CD4-positive, alpha-beta T cell treated with Interleukin-6 for 4 hours (primary cell): ENCODE measurements at places on chromosomes 11 and 22.

GRCh38 chr11:96366024-96366423, 23.0 kb upstream of the MAML2 start:
- DNase-seq = no peak

DNA sequence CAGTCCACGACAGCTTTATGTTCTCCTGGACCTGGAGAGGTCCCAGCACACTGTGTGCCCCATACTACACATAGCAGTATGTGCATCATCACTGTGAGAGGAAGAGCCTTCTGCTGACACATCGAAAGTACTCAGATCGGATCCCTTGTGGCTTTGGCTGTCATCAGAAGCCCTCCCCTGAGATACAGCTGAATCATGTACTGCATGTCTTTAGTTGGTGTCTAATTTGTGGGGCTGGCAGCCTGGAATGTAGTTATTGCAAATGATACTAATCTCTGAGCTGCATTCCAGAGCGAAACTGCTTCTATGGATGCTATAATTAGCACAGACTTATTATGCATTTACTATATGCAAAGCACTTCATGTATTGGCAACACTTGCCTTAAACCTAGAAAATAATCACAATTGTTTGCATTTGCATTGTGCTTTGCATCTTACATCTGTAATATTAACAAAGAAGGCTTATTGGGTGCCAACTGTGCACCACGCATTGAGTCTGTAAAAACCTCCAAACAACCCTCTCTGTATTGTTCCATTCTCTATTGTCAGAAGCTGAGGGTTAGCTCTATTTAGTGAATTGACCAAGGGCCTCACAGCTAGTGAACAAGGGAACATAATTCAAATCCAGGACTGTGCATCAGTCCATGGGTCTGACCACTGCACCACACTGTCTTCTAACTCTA, 89.2 kb upstream of the CRTAM start:
- DNase-seq = peak; percentile 68

DNA sequence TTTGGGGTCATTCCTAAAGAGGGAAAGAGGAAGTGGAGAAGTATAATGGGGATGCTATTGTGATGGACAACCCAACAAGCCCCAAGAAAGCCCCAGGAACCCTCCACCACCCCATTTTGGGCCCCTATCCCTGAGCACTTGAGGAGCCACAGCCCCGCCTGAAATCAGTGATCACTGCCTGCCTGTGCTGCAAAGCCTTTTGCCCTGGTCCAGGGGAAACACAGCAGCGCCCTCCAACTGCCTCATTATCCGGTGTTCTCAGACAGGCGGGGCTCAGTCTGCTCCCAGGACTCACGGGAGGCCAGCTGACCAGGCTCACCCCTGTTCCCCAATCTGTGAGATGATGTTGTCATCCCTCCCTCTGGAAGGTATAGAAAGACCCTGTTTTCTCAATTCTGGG, 44.7 kb upstream of the TTC12 start:
- DNase-seq = no peak

- DNase-seq = peak; percentile 62
These were observed at the start of gene MTFP1 for GRCh38 chr22:30425616-30426387. Gene MTFP1 (plus strand): TSS chr22:30425768. CDS start chr22:30425880, 112 bp downstream.

DNA sequence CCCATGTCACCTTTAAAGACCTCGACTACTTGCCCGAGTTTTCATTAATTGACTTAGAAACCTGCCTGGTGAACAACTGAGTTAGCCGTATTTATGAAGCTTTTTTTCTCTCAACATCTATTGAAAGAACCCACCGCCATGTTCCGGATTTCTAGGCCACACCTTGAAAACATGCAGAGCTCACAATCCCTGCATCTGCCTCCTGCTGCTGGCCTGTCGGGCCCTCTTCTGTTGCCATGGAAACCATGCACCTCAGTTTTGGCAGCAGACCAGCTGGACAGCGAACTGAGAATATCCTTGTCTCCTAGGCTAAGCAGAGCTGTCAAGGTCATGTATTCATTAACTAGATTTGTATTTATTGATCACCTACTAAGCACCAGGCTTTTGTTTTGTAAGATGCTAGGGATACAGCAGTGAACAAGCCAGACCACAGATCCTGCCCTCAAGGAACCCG, 4.3 kb upstream of the PATZ1 start:
- no peak for DNase-seq

- DNase-seq = no peak
These were observed 24.0 kb upstream of the SMIM38 start for GRCh38 chr11:69131644-69132300.

- DNase-seq = no peak
These were observed 8.0 kb upstream of the POU2F3 start for GRCh38 chr11:120231963-120232362.

GRCh38 chr11:35151241-35151640, 12.3 kb downstream of the CD44 start:
- DNase-seq = no peak

- no peak for DNase-seq
These were observed 306.8 kb upstream of the DDI1 start for GRCh38 chr11:103729617-103730016.

DNA sequence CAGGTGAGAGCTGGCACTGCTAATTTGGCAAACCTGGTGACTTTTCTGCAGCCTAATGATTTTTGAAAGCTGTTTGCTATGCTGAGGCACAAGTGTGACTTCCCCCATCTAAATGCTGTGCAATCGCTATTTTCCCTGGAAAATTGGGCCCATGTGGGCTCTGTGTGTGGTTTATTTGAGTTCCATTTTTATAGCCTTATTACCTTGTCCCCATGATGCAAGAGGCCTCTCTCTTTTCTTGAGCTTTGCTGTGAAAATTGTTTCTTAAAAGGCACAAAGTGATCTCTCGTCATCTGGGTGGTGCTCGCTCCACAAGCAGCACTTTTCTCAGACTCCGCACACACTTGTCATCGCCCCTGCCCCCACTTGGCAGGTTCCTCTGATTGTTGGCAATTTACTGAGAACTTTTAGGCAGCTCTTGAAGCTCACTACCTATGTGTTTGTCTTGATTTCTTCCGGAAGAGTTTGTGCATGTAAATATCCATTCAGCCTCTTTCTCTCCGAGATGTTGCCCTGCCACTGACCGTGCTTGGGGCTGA, 24.9 kb downstream of the BMAL1 start:
- DNase-seq = no peak

GRCh38 chr11:46299451-46299961, 22.0 kb downstream of the CREB3L1 start:
- no peak for DNase-seq

DNA sequence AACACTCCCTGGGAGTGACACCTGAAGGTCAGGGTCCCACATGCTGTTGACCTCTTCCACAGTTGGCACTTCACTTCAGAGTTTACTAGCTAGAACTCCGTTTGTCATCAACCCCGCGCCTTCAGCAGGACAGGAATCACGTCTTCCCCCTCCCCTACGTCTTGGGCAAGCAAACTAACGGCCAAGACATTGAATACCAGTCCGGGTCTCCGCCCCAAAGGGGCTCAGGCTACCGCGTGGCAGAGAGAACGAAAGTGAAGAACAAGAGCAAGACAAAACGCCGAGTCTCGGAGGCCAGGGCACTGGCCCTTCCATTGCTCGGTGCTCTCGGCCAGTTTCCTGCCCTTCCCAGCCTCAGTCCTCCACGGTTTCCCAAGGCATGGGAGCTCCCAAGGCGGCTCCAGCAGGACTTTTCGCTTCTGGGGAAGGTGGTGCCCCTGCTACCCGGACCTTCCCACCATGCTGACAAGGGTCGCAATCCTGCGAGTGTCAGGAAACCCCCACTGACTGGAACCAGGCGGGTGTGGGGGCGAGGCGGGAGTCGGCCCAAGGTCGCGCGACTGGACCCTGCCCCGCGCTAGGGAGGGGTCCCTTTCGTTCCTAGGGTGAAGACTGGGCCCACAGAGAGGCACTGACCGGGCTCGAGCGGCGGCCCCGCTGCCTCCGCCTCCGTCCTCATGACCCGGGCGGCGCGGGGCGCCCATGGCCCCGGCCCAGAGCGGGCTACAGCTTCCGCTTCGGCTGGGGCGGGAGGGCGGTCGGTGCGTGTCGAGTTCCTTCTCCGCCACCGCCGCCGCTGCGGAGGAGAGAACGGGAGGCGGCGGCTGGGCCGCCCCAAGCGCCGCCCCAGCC, at the start of gene GUCD1:
Gene GUCD1 (minus strand): TSS at position 826 of the 852 bp plus-strand sequence. CDS start 147 bp downstream, at position 679.
- peak; percentile 26 for DNase-seq

DNA sequence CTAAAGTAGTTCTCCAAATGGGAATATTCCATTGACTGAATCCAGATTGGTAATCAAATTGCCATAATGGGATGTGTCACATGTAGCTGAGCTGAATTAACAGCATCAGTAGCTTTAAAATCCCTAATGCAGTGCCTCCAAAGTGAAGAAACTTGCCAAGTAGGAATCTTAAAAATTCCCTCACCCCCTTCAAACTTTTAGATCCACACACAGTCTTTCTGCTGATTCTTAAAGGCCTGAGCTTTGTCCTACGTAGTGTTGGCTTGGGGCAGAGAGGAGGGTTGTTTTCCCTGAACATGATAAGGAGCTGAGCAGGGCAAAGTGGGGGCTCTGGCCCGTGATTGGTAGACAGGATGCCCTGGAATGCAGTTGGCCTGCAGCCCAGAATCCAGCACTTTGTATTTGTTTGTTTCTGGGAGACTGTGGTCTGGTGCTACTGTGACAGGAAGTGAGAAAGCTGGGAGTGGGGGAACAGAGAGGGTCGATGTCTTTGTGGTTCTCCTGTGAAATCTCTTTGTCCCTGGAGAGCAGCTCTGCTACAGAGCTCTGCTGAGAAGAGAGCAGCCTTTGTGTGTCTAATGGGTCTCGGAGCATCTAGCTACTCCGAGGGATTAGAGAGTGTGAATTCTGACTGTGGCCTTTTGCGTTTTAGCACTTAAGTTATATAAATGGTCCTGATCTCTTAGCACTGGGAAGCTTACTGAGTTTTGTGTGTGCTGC, 16.9 kb downstream of the CTNND1 start:
- no peak for DNase-seq

GRCh38 chr11:24567380-24567779, 70.5 kb downstream of the LUZP2 start:
- no peak for DNase-seq

DNA sequence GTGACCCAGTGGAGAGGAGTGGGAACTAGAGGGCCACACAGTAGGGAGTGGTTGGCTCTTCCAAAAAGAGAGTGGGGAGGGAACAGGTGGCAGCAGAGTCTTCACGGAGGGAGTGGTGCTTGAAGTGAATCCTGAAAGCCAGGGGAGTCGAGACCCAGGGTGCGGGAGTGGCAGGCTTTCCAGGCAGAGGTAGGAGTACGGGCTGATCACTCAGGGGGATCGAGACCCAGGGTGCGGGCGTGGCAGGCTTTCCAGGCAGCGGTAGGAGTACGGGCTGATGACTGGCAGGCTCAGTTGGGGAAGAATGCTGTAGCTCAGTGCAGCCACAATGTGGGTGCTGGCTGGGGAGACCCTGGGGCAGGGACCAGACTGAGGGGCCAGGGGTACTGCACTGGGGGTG, 148.2 kb downstream of the TBC1D22A start:
- DNase-seq = no peak

GRCh38 chr11:126310200-126310991, 6.5 kb downstream of the DCPS start:
- peak; percentile 69 for DNase-seq

DNA sequence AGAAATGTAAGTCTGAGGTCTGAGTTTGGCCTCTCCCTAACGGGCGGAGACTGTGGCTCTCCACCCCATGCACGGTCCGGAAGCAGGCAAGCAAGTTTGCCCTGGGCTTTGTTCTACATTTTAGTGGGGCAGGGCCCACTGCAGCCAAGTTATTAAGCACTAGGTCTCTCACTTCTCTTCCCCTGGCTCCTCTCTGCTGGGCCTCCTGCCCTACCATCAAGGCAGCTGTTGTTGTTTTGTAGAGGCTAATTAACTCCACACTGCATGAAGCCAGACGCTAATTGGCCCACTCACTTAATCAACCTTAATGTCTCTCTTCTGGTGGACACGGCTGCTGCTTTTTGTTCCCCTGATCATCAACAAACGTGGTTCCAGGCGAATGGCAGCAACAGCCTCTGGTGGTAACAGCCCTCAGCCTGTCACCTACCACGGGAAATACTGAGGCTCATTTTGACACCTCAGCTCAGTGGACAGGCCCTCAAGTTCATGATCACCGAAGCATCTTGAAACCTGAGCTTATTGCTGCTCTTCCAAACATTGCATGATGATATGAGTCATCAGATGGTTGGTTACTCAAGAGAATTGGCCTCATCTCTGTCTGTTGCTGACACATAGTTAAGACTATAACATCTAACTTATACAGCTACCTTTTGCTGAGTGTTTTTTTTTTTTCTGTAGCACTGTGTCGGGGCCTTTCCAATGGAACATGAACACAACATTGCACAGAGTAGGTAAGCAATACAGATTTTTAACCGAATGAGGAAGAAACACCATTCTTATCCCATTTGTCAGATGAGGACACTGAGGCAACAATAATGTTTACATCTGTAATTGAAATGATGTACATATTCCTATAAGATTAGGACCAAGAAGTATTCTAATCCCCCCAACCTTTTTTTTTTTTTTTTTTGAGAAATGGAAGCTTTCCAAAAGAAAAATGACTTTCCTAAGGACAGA, 20.8 kb upstream of the LMO2 start:
- no peak for DNase-seq

GRCh38 chr22:46638601-46639431, 18.6 kb downstream of the GRAMD4 start:
- DNase-seq = no peak

GRCh38 chr11:11468954-11469353, 115.9 kb upstream of the CSNK2A3 start:
- no peak for DNase-seq

GRCh38 chr11:111938687-111939160, 1.6 kb downstream of the DIXDC1 start:
- peak; percentile 52 for DNase-seq

DNA sequence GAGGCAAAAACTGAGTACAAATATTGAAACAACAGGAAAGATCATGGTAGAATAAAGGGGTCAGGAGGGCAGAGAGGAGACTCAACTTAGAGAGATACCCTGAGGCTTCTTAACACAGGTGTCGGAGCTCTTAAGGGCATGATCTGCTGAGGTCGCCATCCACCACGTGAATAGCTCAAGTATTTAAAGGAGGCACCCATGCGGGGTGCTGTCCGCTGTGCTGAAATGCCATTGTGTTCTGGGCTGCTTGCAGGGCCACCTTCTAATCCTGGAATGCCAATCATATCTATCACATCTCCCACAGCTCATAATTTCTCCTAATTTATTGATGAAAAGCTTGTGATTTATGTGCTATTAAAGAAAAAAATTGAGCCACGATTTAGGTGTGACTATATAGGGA, 90.2 kb downstream of the SEZ6L start:
- DNase-seq = no peak
